ENCODE measurements at places on chromosomes 4 and X.
A peak's percentile ranks its signal among the peaks of the same experiment; 100 is the strongest.

- no peak for ATAC-seq
These were observed 18.5 kb downstream of the VSIG4 start for GRCh38 chrX:66021401-66021764.

DNA sequence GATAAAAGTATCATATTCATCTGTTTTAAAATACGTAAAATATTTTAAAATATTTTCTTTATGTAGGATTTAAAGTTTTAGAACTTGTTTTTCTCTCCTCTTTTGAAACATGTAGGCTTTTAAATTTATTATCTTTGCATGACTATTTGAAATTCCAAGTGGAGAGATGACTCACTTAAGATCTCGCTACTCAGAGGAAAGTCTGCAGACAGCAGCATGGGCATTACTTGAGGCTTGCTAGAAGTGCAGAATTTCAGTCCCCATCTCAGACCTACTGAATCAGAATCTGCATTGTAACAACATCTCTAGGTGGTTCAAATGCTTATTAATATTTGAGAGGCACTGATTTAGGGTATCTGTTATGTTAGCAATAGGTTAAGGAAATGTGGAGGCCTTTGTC lies 225.7 kb upstream of the ARX start:
- ATAC-seq, result no peak

- ATAC-seq, result no peak
These were observed 28.4 kb downstream of the CLDN2 start for GRCh38 chrX:106948641-106949040.

DNA sequence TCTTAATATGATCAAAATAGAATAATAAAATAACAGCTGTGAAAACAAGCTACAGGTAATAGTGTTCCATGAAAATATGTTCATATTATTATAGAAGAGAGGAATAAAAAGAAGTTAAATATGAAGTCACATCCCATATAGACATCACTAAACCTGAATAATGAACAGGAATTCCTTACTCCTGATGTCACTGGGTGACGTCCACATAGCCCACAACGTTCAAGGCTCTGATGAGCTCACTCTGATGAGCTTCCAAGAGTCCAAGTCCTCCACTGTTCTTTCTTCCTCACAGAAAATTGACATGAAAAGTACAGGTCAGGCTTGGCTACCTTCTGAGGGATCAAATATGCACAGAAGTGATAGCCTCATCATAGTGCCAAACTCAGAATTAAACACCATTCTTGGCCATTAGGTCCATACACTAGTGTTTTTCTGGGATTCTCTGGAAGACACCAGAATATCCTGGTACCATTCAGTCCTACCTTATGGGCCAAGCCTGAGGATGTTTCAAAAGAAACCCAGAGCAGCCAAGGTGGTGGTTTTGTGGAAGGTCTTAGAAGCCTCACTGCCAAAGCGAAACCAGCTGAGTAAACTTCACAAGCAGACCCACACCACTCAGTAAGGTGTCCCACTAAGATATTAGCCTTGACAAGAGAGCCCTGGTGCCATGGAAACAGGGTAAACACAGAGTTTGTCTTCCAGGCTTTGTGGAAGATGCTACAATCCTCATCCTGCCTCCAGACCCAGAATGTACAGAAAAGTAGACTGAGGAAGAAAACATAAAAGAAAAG lies 138.4 kb upstream of the HHIP start:
- no peak for ATAC-seq

- ATAC-seq, result peak; percentile 71
These were observed 1.2 kb upstream of the ELF4 start for GRCh38 chrX:130111220-130112154.

DNA sequence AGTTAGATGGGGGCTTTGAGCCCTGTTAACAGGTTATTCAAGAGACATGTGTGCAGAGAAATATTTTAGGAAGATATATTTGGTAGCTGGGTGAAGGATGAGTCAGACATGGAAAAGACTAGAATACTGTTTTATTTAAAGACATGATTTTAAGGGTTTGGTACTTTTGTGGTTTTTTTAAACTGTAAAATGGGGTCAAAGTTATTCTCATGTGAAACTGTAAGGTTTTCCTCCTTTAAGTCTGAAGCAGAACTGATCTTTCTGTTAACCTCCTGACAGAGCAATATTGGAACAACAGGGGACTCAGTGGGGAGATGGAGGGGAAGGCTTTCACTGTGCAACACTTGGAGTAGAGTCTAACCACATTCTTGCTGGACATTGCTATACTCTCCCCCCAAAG lies 112.4 kb upstream of the LSM6 start:
- ATAC-seq, result no peak

DNA sequence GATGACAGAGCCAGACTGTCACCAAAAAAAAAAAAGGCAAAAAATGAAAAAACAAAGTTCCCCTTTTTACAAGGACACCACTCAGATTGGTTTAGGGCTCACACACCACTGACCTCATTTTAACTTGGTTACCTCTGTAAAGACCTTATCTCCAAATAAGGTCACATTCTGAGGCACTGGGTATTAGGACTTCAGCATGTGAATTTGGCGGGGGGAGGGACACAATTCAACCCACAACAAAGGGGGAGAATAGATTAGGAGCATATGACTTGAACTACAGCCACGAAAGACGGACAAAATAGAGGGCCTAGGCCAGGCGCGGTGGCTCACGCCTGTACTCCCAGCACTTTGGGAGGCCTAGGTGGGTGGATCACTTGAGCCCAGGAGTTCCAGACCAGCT lies 31.0 kb upstream of the ARAF start:
- no peak for ATAC-seq

GRCh38 chr4:86403575-86403974 lies 43.7 kb upstream of the MAPK10 start:
- no peak for ATAC-seq

GRCh38 chrX:46860557-46860956 lies 23.7 kb downstream of the RP2 start:
- no peak for ATAC-seq

GRCh38 chrX:134460005-134460861 lies at the start of gene HPRT1:
TSS of gene HPRT1 (plus strand) at chrX:134460165. CDS start at chrX:134460312, 147 bp downstream.
- peak; percentile 94 for ATAC-seq

GRCh38 chr4:117847849-117848248 lies 186.4 kb upstream of the NDST3 start:
- no peak for ATAC-seq

- peak; percentile 72 for ATAC-seq
These were observed 240.5 kb upstream of the ANKRD50 start for GRCh38 chr4:124953061-124953460.

DNA sequence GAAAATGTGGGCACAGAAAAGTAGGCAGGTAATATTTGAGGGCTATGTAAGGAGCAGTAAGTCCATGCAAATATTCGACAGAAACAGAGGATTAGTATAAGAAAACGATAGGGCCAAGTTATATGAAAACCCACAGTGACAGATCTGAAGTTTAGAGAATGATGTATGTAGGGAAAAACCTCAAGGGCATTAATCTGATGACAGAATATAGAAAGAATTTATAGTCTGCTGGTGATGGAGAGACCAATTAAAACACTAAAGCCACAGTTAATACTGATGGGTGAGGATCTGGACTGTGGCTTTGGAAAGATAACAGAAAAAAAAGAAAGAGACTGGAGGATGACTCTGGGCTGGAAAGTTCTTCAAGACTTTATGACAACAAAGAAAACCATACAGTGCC lies 169.7 kb downstream of the PALLD start:
- ATAC-seq, result no peak

DNA sequence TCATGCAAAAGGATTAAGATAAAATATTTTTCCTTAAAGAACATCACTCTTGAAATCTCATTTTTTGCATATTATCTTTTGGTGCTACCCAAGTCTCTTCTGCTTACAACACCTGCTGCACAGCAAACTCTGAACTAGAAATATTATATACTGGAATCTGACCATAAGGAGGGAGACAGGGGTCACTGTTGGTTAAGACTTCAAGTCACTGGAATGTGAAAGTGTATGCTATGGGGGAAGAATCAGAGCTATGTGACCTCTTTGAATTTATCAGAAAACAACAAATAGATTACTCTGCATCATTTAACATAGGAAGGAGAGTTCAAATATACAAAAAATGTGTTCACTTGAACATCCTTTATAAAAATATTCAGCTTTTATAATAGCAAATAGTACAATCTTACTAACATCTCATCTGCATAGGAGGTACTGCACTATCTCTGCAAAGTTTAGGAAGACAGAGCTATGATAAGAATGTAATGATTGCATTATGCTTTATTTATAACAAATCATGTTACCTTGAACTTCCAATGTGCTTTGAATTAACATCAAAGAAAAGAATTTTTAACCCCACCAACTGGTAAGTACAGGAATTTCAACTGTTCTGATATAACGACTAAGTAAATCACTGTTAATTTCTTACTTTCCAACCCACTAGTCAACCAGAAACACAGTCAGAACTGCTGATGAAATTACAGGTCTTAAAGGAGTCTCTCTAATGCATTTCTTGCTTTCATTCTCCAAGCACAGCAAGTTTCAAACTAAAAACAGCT lies 69.8 kb downstream of the ZNF827 start:
- no peak for ATAC-seq

- ATAC-seq, result no peak
These were observed 47.9 kb downstream of the CHIC2 start for GRCh38 chr4:54016504-54016903.

GRCh38 chrX:143027275-143027674 lies 1.5 kb downstream of the SPANXN4 start:
- ATAC-seq, result no peak

GRCh38 chr4:113678641-113679040 lies 82.9 kb downstream of the CAMK2D start:
- ATAC-seq, result no peak

DNA sequence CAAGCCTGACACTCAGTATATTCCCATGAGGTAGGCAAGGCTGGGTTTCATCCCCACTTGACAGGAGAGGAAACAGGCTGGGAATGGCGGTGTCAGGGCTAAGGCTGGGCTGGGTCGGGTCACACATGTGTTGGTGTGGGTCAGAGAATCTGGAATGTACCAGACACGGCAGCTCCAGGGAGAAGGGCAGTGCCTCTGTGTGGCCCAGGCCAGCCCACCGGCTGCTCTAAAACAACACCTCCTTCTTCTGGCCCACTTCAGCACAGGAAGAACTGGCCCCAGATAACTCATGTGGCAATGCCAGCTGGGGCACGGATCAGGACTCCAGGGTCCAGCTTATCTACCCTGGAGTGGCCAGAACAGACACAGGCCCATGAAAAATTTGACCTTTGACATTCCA lies 6.3 kb downstream of the HAUS7 start:
- no peak for ATAC-seq

DNA sequence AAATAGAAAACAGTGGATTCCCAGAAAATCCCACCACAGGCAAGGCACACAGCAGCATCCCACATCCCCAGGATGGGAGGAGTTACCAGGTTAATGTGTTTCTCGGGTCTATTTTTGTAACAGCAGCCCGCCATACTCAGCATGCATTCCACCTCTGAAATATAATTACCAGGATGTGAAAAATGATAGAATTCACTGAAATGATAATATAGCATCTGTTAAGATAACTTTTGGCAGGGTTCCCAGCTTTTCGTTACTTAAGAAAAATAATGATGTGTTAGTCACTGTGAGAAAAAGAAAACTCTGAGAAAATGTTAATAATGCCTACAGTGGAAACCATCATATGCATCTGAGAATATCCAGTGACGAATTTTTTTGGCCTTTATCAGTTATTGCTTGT lies 87.1 kb downstream of the VCX2 start:
- ATAC-seq, result no peak

- no peak for ATAC-seq
These were observed 69.2 kb downstream of the SRPX start for GRCh38 chrX:38151441-38151840.

DNA sequence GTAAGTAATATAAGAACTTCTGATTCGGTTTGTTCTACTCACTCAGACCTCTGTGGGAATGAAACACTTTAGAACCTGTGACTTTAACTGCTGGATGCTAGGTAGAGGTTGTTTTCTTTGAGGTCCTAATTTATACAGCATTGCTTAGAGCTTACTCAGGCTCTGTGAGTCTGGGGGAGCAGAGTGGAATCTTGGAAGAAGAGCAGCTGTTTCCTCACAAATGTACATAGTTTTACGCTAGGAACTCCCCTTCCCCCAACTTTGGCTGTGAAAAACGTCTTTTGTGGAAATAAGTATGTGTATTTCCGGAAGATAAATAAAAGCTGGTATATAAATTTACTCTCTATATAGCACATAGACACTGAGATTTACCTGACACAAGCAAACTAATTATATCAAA lies 141.4 kb downstream of the NAA11 start:
- ATAC-seq, result no peak

GRCh38 chr4:84342161-84342560 lies 156.9 kb downstream of the NKX6-1 start:
- no peak for ATAC-seq

DNA sequence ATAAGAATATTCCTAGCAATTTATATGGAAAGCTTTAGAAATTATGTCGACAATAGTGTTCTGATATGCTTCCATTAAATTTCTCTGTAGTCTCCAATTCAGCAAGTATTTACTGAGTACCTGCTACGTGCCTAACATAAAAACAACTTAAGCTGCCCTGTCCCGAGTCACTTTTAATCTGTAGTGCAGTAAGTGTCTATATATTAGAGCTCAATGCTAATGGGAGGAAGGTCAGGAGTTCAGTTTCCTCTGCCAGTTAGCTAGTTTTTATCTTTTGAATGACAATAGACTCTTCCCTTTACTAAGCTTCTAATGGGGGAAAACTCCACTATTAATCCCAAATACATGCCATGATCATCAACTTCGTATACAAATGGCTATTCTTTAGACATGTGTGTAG lies 118.7 kb upstream of the NAP1L5 start:
- ATAC-seq, result no peak

DNA sequence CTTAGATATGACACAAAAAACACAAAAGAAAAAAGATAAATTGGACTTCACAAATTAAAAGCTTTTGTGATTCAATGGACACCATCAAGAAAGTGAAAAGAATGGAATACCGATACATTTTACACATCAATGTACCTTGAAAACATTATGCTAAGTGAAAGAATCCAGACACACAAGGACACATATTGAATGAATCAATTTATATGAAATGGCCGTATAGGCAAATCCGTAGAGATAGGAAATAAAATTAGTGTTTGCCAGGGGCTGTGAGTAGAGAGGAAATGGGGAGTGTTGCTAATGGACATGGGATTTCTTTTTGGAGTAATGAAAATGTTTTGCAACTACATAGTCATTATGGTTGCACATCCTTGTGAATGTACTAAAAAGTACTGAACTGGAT lies 3.1 kb downstream of the PGAM4 start:
- no peak for ATAC-seq

DNA sequence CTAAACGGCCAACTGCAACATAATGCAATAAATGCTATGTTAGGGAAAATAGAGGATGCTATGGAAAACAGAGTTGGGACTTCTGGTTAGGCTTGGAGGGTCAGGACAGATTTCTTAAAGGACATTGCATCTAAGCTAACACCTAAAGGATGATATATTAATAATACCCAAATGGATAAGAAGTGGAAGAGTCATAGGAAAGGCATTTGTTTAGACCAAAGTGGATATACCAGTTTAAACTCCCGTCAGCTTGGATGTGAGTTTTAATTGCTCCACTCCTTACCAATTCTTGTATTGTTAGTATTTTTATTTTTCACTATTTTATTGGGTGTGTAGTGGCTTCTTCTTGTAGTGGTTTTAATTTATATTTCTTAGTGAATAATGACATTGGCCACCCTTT lies 93.9 kb downstream of the PTPN13 start:
- ATAC-seq, result peak; percentile 75
